ENCODE measurements at places on chromosomes 7 and 10.
A peak's percentile ranks its signal among the peaks of the same experiment; 100 is the strongest.

GRCh38 chr7:20407585-20408466 is 77.1 kb downstream of the ITGB8 start:
- no peak for DNase-seq

- no peak for DNase-seq
Measured at GRCh38 chr7:2657920-2658671, 26.3 kb downstream of the TTYH3 start.

GRCh38 chr10:110392121-110392520 is 87.4 kb upstream of the SMNDC1 start:
- no peak for DNase-seq

- peak; percentile 11 for DNase-seq
Measured at GRCh38 chr10:12041766-12042408, 722 bp downstream of the UPF2 start.

GRCh38 chr7:96143495-96144259 is 178.2 kb downstream of the SLC25A13 start:
- no peak for DNase-seq

- DNase-seq = no peak
Measured at GRCh38 chr10:102534333-102534732, 30.6 kb downstream of the SUFU start.

DNA sequence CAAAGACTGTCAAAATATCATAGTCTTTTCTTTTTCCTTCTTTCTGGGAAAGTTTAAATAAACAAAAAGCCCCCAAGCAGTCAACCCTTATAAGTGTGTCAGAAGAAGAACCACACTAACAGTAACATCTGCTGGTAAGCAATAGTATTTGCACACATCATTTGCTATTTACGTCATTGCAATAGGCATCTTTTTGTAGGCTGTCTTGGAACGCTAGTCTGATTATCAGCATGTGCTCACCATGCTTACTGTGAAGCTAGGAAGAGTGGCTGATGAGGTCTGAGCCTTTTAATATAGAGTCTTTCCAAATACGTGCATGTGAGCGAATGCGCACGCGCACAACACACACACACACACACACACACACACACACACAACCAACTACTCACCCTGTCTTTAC is 599.0 kb upstream of the TPK1 start:
- no peak for DNase-seq

- DNase-seq = no peak
Measured at GRCh38 chr10:35372329-35372728, 36.0 kb downstream of the CCNY start.

DNA sequence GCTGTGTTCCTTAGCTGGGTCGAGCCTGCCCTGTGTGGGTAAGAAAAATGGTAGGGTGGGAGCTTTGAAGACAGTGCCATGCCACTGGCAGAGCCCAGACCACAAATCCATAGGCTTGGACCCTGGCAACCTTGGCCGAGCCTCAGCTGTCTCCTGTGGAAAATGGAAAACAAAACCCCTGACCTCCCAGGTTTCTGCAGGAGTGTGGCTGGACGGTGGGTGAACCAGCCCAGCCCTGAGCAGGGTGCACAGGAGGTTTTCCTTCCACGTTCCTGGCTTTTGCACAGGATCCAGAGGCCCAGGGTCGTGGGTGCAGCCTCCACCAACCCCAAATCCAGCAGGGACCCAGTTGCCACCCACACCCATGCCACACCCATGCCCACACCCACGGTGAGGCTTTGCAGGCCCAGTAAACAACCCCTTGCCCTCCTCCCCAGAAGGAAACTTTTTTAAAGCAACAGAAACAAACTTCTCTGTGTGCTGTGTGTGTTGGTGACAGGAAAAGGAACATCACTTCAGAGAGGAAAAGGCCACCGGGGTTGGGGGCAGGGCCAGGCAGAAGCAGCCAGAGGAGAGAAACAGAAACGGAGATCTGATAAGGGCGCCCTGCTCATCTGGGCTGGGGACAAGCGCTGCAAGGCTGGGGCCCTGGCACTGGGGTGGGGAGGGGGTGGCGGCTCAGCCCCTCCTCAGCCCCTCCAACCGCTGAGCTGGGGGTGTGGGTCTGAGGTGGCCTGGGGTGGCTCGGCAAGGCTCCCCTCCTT is 20.7 kb upstream of the ZMIZ1 start:
- peak; percentile 49 for DNase-seq

- no peak for DNase-seq
Measured at GRCh38 chr10:118482393-118483331, 112.8 kb downstream of the PRLHR start.

DNA sequence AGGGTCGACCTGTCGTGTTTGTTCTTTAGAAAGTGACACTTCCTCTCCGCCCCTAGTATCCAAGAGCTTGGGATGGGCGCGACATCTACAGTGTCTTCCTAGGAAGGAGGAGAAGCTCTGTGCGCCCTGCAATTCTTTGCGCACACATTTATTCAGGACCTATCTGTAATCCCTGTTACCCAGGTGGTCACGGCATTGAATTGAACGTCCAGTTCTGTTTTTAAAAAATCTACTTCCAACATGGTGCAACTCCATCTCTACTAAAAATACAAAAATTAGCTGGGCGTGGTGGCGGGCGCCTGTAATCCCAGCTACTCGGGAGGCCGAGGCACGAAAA is 606 bp upstream of the LAMB1 start:
- DNase-seq = no peak

DNA sequence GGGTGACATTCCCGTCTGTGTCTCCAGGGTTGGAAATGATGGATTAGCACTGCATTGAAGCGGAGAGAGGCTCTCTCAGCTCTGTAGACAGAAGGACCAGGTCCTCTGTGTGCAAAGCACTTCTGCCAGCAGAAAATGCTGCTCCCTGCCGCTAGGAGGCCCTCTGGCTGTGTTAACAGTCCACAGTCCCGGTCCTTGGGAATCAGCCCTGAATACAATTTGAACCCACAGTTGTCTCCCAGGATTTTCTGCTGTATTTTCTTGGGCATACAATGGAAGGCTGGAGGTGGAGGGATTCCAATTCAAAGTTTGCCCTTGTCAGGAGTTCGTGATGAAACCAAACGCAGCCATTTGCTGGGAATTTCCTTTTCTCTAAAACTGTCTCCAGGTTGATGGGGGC is 205.2 kb downstream of the GLRX3 start:
- DNase-seq = no peak

DNA sequence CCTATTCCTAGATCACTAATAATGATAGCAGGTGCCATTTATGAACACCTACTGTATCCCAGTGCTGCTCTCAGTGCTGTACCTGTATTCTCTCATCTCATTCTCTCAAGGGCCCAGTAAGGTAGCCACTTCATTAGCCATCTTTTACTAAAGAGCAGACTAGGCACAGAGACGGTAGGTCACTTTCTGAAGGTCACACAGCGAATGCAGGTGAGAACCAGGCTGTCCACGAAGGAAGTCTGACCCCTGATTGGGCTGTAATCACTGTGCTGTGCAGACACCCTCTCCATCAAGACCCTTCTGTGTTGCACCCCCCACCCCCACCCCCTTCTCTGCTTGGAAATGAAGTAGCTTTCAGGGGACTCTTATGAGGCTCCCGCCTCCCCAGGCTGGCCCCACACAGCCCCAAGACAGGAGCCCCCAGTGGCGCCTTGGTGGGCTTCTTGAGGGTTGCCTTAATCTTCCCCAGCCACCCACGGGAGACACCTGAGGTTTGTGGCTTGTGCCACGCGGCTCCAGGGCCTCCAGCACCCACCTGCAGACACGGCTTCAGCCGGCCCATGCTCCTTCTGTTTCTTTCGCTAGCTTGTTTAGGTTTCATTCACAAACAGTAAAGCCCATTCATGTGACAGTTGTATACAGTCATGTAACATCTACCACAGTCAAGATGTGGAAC is 81.7 kb upstream of the FAM20C start:
- no peak for DNase-seq

- no peak for DNase-seq
Measured at GRCh38 chr7:133339772-133340171, 86.9 kb downstream of the EXOC4 start.

GRCh38 chr7:26451997-26452396 is 160.3 kb downstream of the SNX10 start:
- DNase-seq = no peak

DNA sequence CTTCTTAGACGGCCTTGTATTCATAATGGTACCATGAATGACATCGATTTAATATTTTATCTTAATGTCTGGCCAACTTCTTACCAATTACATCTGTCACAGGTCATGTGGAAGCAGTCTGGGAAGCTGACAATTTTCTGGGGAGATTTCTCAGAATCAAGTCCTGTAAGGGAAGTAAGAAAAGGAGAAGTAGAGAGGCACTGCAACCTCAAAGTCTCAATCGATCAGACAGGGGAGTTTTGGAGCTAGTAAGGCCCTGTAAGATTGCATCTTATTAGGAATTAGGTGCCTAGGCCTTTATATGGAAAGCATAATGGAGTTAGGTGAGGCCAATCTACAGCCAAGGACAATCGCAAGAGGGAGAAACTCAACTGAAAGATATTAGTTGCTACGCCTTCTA is 694.6 kb upstream of the SORCS1 start:
- no peak for DNase-seq

DNA sequence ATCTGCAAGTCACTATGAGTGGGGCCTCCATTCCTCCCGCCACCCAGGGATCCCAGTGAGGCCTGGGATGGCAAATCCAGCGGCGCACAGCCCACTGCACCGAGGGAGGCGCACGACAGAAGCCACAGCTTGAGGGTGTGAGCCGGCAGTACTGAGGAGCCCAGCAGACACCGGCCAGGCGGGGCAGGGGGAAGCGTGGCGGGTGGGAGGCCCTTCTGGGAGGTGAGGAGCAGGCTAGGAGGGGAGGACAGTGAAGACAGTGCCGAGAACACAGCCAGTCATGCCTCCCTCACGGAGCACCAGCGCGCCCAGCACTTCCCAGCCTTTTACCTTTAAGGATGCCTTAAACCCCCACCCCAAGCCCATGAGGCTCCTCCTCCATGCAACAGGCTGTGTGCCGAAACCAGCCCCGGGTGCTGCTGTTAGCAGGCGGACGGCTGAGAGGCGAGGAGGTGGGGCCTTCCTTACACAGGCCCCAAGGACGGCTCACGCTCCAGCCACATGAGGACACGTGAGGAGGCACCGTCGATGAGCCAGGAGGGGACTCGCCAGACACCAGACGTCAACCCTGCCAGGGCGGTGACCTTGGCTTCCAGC is 258.5 kb downstream of the PTPRN2 start:
- DNase-seq = no peak

DNA sequence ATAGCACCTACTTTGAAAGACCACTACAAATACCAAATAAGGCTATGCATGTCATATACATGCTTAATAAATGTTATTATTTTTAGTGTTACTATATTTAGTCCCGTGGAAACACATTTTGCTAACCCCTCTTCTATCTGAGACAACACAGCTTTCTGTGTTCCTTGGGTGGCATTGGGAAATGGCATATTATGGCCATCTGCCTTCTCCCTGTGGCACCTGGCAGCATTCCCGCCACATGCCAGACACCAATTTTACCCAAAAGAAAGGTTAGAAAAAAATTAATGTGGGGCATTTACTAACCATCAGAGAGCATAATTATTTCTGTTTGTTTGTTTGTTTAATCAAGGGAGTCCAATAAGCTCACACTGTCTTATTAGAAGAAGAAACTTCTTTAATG is 168.6 kb upstream of the ETV1 start:
- no peak for DNase-seq

- DNase-seq = no peak
Measured at GRCh38 chr7:112286250-112287086, 80.0 kb downstream of the ZNF277 start.

DNA sequence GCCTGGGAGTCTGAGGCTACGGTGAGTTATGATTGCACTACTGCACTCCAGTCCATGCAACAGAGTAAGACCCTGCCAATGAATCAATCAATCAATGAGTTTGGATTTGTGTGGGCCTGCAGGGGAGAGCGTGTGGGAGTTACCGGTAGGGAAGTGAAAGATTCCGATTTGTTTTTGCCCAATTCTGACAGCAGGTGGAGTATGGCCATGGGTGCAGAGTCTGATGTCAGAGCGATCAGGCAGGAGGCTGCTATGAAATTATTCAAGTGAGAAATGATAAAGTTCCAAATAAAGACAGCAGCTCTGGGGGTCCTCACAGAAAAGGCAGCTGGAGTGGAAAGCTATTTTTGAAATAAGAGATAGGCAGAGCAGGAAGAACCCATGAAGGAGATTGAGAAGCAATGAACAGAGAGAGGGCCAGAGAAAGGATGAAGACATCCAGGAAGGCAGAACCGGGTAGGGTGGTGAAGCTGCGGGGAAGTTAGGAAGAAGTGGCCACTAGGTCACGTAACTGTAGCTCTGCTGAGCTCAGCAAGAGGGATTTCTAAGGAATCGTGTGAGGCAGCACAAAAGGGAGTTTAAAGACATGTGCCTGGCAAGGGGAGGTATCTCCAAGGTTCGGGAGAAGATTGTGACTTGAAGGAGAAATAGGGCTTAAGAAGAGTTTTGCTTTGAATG is 93.7 kb upstream of the NMT2 start:
- DNase-seq = no peak

- DNase-seq = no peak
Measured at GRCh38 chr7:133977409-133978274, 149.5 kb upstream of the LRGUK start.

DNA sequence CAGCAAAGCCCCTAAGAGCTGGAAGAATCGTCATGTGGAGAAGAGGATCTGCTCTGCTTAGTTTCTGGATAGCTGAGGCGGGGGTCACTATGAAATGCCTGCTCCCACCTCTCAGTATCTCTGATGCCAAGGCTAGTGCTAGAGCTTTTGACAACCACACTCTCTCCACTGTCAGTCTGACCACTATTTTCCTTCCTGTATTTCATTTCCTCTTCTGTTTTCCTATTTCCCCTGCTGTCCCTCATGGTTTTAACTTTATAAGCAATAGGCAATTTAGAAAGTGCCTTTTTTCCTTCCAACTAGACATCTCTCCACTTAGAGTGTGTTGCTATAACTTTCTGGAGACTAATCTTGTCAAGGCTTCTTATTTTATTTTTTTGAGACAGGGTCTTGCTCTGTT is 23.6 kb downstream of the C7orf57 start:
- no peak for DNase-seq

- DNase-seq = no peak
Measured at GRCh38 chr10:43196131-43196980, 58.1 kb downstream of the CSGALNACT2 start.

DNA sequence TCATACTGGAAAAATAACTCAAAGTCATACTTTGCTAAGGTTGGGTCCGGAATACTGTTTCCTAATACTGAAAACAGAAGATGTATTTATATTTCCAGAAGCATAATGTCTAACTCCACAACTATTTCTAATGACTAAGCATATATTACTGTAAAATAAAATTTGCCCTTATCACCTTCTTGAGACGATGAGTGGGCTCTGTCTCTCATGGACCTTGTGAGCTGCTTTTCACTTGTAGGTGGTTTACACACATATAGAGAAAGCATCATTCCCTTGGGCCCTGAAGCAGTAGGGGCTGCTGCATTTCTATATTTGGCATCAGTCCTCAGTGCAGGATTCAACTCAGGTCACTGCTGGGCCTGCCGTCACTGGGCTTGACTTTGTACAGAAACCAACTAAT is 10.7 kb upstream of the FAM13C start:
- DNase-seq = no peak

Measured in stimulated activated CD4-positive, alpha-beta T cell treated with anti-CD3 and anti-CD28 coated beads, Interleukin-4, amount 100 ng/mL, for 1 hour (primary cell).